ENCODE measurements at places on chromosomes 5 and 9.

- no peak for DNase-seq
Observed at GRCh38 chr5:142527234-142527633, 158.7 kb downstream of the FGF1 start.

DNA sequence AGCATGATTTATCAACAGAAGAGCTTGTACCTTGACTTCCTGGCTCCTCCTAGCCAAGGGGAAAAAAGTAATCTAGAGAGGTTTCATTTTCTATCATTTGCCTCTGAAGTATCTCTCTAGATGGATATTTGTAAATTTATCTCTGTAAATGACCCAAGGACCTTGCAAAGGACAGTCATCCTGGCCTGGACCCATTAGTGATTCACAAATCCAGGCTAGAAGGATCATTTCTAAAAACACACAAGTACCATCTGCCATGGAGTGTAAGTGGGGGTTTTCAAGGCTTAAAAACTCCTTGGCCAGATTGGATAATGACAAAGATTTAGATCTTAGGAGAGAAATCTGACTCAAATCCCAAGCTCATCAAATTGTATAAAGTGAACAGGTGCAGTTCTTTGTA lies 8.1 kb downstream of the TTC23L start:
- DNase-seq, result no peak

DNA sequence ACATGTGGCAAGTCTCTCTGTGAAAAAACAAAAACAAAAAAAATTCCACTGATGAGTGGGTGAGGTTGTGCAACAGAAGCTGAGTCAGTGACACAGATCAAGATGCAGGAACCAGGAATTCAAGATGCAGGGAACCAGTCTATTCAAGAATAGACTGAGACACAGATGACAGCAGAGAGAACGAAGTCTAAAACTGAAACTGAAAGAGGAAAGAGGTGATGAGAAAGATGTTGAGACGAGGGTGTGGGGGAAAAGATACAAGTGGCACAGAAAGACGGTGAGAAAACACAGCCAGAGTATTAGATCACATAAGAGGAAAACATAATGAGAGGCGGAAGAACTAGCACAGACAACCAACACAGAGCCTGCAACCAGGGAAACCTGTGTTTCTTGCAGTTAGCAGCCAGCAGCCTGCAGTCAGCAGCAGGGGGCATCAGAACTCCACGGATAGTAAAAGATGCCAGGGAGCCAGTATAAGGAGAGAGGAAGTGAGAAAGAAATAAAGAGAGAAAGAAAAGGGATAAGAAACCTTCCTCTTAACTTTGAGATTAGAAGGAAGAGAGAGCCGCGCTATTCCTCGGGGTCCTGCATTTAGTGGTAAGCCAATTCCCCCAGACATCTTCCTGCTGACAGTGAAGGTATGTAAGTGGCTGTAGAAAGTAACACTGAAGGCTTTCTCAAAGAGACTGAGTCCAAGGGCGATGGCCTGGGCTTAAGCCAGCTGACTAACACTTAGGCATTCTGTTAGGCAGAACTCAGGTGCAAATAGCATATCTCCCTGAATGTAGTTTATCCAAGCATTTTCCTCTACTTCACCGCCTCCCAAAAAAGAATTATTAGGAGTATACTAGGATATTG lies 79.0 kb downstream of the TLR4 start:
- DNase-seq, result peak; percentile 44

GRCh38 chr9:129281506-129282145 lies 103.6 kb upstream of the IER5L start:
- DNase-seq, result no peak

GRCh38 chr9:114015607-114016006 lies 62.5 kb downstream of the AMBP start:
- DNase-seq, result no peak

DNA sequence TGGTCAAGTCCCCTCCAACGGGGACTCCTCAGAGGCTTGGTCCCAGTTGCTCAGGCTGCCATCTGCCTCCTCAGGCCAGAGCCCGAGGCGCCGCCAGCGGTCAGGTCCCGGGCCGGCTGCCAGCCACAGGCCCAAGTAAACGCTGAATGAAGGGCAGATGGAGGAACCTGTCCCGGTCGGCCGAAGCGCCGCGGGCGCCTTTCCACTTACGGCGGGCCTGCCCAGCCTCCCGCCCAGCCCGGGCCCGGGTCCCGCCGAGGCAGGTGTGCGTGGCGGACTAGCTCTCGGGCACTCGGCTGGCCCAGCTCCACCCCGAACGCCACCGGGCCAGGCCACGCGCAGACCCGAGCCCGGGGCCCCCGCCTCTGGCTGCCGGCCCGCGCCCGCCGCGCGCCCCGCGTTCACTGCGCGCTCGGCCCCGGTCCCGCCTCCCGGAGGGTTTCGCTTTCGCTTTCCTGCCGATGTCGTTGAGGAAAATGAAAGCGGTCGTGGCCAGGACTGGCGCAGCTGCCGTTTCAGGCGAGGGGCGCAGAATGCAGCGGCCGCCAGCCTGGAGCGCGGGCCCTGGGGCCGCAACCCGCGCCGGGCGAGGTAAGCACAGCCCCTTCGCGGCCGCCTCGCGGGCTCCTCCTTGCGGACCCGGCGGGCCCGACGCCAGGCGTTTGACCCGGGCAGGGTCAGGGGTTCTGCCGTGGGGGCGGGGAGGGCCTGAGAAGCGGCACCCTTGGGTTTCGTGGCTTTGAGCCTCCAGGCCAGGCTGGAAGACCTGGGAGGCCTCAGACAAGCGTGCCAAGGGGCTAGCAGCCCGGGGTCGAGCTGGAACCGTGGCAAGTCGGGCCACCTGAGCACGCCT lies 41.2 kb downstream of the SLC22A5 start:
- DNase-seq, result peak; percentile 75

DNA sequence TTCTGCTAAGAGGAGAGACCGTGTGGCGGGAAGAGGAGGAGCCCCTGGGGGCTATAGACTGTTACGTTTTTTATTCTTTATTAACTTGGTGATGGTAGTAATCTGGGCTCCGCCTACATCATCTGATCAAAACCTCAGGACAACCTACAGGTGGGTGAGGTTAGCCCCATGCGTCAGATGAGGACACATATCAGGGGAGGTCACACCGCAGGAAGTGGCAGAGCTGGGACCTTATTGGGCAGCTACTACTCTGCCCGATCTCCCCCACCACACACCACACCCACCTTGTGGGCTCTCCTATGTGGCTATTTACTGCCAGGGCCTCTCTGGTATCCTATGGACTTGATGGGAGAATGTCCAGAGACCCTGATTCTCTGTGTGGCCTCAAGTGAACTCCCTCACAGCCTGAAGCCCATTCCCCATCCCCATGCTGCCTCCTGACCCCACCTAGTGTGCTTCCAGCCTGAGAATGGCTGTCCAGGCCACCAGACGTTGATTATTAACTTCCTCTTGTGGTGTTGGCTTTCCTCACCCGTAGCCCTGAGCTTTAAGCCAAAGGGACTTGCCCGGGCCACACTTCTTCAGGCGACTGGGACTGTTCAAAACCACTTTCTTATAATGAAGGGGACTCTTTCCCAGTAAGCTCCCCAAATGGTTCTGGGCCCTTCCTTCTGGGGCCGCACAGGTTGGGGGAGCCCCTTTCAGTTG lies 8.2 kb downstream of the UNC5A start:
- no peak for DNase-seq

- no peak for DNase-seq
Observed at GRCh38 chr5:1202026-1202797, 817 bp downstream of the SLC6A19 start.

- DNase-seq, result no peak
Observed at GRCh38 chr9:83544002-83544698, 5.9 kb upstream of the FRMD3 start.

- no peak for DNase-seq
Observed at GRCh38 chr9:84940294-84940693, 270.8 kb downstream of the NTRK2 start.

DNA sequence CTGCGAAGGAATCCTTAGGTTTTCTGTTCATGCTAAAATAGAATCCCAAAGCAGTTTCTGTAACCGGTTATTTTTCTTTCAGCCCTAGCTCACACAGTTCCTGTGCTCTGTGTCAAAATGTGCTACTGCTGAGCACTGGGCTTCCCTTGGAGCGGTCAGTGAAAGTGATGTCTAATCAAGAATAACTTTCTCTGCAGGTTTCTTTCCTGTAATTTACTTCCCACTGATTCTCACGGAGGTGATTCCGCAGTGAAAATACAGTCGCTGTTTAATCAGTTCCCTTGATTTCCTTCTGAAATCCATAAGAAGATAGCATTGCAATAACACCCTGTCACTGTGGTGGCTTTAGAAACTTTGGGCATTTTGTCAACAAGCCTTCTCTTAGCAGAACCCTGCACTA lies 112.0 kb upstream of the ISL1 start:
- DNase-seq, result no peak

DNA sequence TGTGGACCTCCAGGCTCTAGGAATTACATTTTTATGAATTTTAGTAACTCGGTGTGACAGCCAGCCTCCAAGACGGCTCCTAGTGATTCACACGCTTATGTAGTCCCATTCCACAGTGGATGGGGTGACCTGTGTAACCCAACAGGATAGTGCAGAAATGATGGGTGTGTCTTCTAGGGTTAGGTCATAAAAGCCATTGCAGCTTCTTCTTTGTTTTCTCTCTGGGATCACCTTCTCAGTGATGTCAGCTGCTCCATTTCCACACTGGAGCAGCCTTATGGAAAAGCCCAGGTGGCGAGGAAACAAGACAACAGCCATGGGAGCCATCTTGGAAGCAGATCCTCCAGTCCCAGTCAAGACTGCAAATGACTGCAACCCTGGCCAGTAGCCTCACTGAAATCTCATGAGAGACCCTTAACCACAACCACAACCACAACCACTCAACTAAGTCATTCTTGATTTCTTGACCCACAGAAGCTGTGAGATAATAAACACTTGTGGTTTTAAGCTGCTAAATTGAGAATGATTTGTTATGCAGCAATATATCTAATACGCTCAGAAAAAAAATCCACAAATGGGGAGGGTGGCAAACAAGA lies 5.1 kb upstream of the GNPDA1 start:
- no peak for DNase-seq

GRCh38 chr5:157354800-157355199 lies 88.9 kb downstream of the CYFIP2 start:
- DNase-seq, result no peak

GRCh38 chr5:10424124-10424731 lies 17.5 kb upstream of the ROPN1L start:
- DNase-seq, result no peak
